ENCODE measurements at places on chromosomes 16 and 17.

- DNase-seq: no peak
Observed at GRCh38 chr16:57603115-57604024, 25.1 kb upstream of the ADGRG1 start.

- DNase-seq: no peak
Observed at GRCh38 chr17:9329251-9329921, 246.2 kb downstream of the STX8 start.

DNA sequence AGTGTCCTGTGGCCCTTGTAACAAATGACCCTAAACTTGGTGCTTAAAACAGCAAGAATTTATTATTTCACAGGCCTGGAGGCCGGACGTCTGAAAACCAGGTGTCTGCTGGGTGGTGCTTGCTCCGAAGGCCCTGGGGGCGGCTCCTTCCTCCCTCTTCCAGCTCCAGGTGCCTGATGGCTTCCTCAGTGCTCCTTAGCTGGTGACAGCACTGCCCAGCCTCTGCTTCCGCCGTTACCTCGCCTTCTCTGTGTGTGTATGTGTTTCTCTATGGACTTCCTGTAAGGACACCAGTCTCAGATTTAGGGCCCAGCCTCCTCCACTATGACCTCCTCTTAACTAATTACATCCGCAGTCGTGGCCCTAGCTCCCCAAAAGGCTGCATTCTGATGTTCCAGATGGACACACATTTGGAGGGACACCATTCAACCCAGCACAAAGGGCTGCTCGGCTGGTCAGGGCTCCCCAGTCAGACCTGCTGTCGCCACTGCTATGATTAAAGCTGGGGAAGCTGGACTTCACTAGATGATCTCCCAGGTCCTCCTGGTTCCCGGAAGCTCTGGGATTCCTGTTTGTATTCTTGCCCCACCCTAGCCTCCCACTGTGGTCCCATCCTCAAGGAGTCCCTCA lies 172.8 kb downstream of the IRF8 start:
- no peak for DNase-seq

GRCh38 chr17:82782657-82783207 lies 30.9 kb downstream of the TBCD start:
- DNase-seq: no peak

GRCh38 chr17:7572338-7572587 lies 7.2 kb upstream of the CD68 start:
- no peak for DNase-seq

- DNase-seq: no peak
Observed at GRCh38 chr17:19717411-19717908, 1.1 kb upstream of the SLC47A2 start.

GRCh38 chr16:81259916-81260315 lies 21.4 kb downstream of the BCO1 start:
- DNase-seq: no peak

- DNase-seq: no peak
Observed at GRCh38 chr17:8800656-8801055, 1.5 kb upstream of the MFSD6L start.

DNA sequence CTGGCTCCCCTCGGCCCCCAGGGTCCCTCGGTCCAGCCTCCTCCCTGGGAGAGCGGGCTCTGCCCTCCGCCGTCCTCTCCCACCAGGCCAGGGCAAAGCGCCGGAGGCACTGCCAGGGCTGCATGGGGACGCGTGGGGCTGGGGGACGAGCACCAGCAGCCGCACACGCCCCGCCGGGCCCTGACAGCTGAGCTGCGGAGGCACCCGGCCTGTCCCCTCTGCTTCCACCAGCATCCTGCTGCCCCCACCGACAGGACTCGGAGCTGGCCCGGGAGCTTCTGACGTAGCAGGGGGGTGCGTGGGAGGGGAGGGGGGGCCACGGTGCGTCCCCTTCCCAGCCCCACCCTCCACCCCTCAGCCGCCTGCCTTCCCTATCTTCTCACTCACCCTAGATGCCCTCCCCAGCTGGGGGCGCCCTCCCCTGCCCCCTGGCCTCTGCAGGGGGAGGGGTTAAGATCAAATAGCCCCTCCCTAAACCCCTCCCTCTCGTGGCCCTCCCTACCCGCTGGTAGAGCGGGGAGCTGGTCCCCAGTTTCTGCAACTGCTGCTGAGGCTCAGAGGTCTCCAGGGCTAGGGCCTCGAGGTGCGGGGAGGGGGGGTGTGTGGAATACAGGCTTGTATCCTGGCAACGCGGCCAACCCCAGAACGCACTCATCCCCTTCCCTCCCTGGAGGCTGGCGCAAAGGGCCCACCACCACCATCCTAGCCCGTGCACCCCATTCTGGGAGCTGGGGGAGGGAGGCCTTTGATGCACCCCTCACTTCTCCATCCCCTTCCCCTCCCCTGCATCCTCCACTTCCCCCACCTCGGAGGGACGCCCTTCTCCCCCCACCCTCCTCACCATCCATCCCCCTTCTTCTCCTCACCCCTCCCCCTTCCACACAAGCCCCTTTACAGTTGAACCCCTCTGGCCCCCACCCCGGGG lies 1.0 kb downstream of the SRCIN1 start:
- DNase-seq: no peak

DNA sequence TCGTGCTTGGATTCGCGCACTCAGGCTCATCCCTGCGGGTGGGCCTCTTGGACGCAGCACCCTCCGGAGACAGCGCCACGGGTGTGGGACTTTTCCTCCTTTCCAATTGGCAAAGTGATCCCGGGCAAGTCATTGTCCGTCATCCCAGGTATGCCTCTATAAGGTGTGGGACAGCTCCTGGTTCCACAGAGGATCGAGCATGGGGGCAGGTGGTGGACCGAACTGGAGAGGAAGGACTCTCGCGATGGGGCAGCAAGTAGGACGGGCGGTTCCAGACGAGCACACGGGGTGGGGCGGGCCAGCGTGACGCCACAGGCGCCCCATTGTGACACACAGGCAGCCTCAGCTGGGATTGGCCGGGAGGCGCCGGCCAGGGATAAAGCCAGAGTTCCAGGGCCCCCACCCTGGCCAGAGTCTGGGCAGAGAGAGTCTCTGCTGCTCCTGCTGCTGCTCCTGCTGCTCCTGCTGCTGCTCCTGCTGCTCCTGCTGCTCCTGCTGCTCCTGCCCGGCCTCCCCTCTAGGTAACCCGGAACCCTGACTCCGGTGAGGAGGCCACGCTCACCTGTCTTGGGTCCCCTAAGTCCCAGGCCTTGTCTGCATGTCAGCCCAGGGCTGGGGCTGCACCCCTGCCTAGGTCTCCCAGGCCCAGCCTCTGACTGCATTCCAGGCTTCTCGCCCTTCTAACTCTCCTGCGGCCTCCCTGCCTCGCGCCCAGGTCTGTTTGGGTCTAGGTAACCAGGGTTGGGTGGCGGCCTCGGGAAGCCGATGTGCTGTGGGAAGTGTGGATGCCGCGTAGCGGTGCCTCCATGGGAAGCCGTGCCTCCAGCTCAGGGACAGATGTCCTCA lies 38.5 kb upstream of the SLC47A1 start:
- DNase-seq: no peak

DNA sequence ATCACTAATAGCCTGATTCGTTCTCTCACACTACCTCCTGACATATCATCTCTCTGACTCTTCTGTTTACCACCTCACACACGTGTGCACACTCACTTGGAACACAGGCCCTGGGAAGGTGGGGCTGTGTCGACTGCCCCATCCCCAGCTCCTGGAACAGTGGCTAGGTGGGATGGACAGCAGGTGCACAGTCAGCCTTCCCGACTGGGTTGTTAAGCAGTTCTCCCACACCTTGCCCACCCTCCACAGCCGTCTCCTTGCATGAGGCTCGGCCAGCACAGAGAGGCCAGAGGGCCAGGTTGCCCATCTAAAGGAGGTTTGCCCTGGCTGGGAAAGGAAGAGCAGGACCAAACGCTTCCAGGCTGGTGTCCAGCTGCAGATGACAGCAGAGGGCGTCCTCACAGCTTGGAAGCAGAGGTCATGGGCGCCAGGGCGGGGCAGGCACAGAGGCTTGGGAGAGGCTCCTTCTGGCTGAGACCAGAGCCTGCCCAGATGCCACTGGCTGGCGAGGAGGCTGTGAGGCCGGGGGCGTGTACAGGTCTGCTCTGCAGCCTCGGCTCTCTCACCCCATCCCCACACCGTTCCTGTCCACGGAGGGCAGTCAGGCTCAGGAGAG lies 92.8 kb downstream of the AMFR start:
- no peak for DNase-seq

DNA sequence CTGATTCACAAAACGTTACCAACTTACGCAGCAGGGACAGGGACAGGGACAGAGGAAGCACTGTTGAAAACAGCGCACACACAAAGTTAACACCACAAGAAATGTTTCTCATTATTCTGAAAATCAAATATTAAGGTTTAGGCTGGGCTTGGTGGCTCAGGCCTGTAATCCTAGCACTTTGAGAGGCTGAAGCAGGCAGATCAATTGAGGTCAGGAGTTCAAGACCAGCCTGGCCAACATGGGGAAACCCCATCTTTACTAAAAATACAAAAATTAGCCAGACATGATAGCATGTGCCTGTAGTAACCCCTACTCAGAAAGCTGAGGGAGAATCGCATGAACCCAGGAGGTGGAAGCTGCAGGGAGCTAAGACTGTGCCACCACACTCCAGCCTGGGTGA lies 4.2 kb downstream of the CYTH1 start:
- DNase-seq: no peak

- peak; percentile 4 for DNase-seq
Observed at GRCh38 chr16:53131363-53132071, 76.7 kb downstream of the CHD9 start.

DNA sequence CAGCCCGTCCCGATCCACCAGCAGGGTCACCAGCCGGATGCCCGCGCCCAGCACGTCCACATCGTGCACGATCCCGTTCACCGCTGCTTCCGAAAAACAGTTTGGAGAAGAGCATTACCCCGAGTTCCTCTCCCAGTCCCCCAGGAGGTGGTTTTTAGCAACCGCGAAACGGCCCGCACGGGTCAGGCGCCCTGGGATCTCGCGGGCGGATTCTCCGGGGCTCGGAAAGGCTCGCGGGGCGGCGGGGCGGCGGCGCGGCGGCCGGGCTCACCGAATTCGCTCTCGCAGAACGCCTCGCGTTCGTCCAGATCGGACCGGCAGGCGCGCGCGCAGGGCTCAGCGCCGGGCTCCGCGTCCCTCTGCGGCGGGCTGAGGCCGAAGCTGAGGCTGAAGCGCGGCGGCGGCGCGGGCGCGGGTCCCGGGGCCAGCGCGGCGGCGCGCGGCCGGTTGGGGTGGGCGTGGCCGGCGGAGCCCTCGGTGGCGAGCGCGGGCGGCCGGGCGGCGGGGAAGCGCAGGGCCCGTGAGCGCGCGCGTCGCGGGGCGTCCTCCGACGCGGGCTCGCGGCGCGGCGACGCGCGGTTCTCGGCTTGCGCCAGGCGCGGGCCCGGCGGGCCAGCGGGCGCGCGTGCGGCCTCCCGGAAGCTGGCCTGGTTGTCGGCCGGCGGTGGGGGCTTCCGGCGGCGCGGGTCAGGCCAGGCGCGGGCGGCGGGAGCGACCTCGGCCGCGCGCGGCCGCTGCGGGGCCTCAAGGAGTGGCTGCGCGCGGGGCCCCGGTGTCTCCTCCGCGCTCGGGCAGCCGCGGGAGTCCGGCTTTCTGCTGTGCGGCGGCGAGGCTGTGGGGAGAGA lies 2.9 kb downstream of the C17orf58 start:
- DNase-seq: peak; percentile 84

Measured in HAP-1 (cell line).